MCF 10A (cell line): ENCODE measurements at places on chromosomes 11 and 22. TPM values are rescaled to one million over a fixed set of nuclear protein-coding genes. Genes with fewer than 3 reads are reported as not detected.

DNA sequence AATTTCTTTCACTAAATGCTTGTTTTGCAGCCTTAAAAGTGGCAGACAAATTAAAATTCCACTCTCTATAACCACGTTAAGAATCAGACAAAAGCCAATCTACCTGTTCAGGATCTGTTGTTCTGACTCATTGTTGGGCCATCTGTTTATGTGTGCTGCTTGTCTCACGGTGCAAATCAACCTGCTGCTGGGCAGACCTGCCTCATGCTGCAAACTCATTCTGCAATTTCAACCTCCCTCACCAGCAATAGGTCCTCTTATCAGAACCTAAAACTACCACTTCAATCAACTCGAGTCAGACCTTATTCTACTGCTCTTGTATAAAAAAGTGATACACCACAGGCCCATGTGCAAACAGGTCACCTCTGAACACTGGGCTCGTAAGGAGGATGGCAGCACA is 75.1 kb downstream of the LARGE2 start:
- H3K27me3 ChIP-seq, result no peaks in the 10 kb centered on the region
- no peak for DNase-seq
- H3K4me3 ChIP-seq, result no peak overlapping the region
- no peak overlapping the region for H3K27ac ChIP-seq
- H3K36me3 ChIP-seq, result no peaks in the 10 kb centered on the region

GRCh38 chr11:133180201-133180600 is 352.1 kb downstream of the OPCML start:
- H3K4me3 ChIP-seq, result no peak overlapping the region
- no peaks in the 10 kb centered on the region for H3K4me1 ChIP-seq
- H3K27ac ChIP-seq, result no peak overlapping the region

The GPHA2 gene
- total RNA-seq, result not detected in 2 replicates

DNA sequence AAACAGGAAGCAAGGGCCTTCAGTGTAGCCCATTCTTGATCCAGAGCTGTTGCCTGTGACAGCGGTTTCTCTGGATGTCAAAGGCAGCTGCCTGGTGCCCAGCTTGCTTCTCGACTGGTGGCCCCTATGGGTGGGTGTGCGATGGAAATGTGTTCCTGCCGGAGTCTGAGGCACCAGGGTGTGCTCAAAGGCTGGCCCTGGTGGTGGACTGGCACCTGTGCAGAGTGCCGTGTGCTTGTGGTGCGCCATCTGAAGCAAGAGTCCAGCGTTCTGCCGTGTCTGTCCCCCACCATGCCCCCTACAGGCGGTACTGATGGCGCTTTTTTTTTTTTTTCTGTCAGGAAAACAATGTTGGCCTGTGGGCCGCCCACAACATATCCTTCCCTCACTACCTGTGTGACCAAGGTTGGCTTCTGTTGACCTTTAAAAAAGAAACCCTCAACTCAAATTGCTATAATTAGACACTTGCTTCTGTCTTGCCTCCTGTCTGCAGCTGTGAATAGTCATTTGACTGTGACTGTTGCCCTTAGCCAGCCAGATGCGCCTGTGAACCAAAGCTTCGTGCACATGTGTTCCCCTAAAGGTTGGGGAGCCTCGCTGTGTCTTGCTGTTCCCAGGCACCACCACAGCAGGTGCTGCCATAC is 4.7 kb upstream of the RANBP1 start:
- H3K4me1 ChIP-seq, result peaks cover 5% of the 10 kb centered on the region
- no peak overlapping the region for H3K4me3 ChIP-seq
- DNase-seq, result peak; percentile 27
- H3K27me3 ChIP-seq, result no peaks in the 10 kb centered on the region

DNA sequence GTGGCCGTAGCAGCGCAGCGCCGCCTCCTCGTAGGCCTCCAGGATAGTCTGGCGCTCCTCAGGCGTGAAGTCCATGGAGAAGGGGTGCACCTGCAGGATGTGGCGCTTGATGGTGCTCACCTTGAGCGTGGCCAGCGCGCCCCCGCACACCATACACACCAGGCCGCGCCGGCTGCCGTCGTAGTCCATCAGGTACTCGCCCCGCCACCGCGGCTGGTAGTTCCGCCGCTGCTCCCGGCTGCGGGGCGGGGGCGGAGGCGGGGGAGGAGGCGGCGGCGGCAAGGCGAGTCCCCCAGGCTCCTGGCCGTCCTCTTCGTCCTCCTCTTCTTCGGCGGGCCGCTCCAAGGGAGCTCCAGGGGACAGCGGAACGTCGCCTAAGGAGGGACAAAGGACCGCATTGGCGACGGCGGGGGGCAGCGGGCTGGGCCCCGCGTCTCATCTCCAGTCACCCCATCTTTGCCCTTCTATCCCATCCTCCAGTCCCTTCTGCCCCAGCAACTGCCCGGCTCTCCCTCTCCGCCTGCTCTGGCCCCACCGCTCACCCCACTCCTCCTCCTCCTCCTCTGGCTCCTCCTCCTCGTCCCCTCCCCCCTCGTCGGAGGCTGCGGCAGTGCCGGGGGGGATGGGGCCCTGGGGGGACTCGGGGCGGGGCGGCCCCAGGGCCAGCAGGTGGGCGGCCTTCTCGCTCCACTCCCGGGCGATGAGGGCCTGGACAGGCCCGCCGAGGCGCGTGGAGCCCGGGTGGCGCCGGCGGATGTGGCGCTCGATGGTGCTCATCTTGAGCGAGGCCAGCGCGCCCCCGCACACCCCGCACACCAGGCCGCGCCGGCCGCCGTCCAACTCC is 4.9 kb downstream of the ZFTA start:
- peaks cover 12% of the 10 kb centered on the region for H3K4me1 ChIP-seq
- no peak overlapping the region for H3K27ac ChIP-seq
- peaks cover 32% of the 10 kb centered on the region for H3K36me3 ChIP-seq
- no peak for DNase-seq
- no peak overlapping the region for H3K4me3 ChIP-seq

The TRIM51 gene
- total RNA-seq, result not detected in 2 replicates

DNA sequence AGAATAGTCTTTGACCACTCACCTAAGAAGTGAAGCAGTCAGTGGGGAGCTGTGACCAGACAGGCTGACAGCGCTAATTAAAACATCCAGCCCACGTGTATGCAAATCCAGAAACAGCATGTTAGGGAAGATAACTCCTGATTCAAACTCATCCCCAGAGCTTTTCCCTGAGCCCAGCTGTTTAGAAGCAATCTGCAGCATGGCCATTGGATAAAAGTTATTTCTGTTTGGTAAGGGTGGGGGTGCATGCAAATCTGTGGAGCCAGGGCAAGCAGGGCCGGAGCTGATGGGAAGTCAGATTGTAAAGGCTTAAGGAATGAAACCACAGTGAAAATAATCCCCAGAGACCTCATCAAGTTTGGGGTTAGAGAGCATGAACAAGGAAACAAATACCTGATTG is 247.9 kb upstream of the KIRREL3 start:
- peaks cover 42% of the 10 kb centered on the region for H3K27me3 ChIP-seq
- H3K4me1 ChIP-seq, result peaks cover 10% of the 10 kb centered on the region
- no peak overlapping the region for H3K4me3 ChIP-seq
- no peak overlapping the region for H3K27ac ChIP-seq

The SLC37A4 gene
- 6.8 and 10.0 TPM in 2 replicates for total RNA-seq

- peaks cover 16% of the 10 kb centered on the region for H3K4me1 ChIP-seq
- no peak overlapping the region for H3K4me3 ChIP-seq
- no peak overlapping the region for H3K27ac ChIP-seq
- no peak for DNase-seq
- no peaks in the 10 kb centered on the region for H3K27me3 ChIP-seq
- no peaks in the 10 kb centered on the region for H3K36me3 ChIP-seq
These were observed 10.5 kb upstream of the CD3E start for GRCh38 chr11:118294053-118294452.

GRCh38 chr11:117816151-117816741 is 8.3 kb downstream of the FXYD2 start:
- no peak overlapping the region for H3K27ac ChIP-seq
- DNase-seq, result no peak
- H3K27me3 ChIP-seq, result peaks cover 6% of the 10 kb centered on the region
- H3K4me1 ChIP-seq, result peaks cover 11% of the 10 kb centered on the region
- H3K4me3 ChIP-seq, result no peak overlapping the region
- H3K36me3 ChIP-seq, result no peaks in the 10 kb centered on the region

- H3K4me1 ChIP-seq, result peaks cover 12% of the 10 kb centered on the region
- no peak for DNase-seq
- H3K36me3 ChIP-seq, result peaks cover 42% of the 10 kb centered on the region
- no peak overlapping the region for H3K4me3 ChIP-seq
- no peak overlapping the region for H3K27ac ChIP-seq
These were observed 128 bp downstream of the TAF10 start for GRCh38 chr11:6611963-6612212.

DNA sequence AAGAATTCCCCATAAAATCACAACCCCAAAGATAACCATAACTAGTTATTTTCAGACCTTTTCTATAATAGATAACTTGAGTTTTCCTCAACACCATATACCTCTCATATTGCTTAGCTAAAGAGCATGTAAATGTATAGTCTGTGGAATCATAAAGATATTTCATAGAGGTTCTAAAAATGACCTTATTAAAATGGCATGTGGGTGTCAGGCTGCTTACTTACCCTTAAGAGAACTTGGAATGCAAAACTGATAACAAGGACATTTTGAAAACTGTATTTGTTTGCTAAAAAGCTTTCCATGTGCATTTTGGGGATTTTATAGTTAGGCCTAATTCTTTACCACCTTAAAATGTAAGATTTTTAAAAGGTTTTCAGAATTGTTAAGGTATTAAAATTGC is 4.7 kb downstream of the SIK2 start:
- H3K27ac ChIP-seq, result no peak overlapping the region
- peaks cover 22% of the 10 kb centered on the region for H3K4me1 ChIP-seq
- H3K27me3 ChIP-seq, result no peaks in the 10 kb centered on the region
- no peaks in the 10 kb centered on the region for H3K36me3 ChIP-seq
- H3K4me3 ChIP-seq, result no peak overlapping the region

The RAB3IL1 gene
- 2.3 and 4.5 TPM in 2 replicates for total RNA-seq

The OR2AG2 gene
- total RNA-seq, result 0.37 and 0.39 TPM in 2 replicates

DNA sequence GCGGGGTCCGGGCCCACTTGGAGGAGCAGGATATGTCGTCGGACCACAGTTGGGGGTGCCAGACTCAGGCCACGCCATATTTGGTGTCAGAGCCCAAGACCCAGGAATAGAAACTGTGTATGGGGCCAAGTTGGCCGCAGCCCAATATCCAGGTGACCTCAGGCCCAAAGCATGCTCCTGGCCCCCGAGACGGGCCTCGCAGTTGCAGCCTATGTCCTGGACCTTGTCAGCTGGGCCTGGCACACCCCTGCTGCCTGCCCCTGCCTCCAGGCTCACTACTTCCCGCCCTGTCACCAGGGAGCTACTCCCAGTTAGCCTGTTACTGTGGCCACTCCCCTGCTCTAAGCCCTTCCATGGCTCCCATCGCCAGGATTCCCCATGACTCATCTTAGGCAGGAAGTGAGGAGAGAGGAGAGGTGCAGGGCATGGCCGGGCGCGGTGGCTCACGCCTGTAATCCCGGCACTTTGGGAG is 23.1 kb downstream of the A4GALT start:
- peak; percentile 94 for DNase-seq
- no peak overlapping the region for H3K4me3 ChIP-seq
- H3K4me1 ChIP-seq, result peaks cover 19% of the 10 kb centered on the region

The JHY gene
- 3.0 and 5.2 TPM in 2 replicates for total RNA-seq

- H3K4me1 ChIP-seq, result no peaks in the 10 kb centered on the region
- DNase-seq, result no peak
- no peaks in the 10 kb centered on the region for H3K27me3 ChIP-seq
- no peak overlapping the region for H3K4me3 ChIP-seq
- no peaks in the 10 kb centered on the region for H3K36me3 ChIP-seq
- H3K27ac ChIP-seq, result no peak overlapping the region
These were observed 13.0 kb upstream of the FCHSD2 start for GRCh38 chr11:73155102-73155501.

The FAM118A gene
- total RNA-seq, result 16.0 and 16.7 TPM in 2 replicates

- DNase-seq, result no peak
- H3K36me3 ChIP-seq, result no peaks in the 10 kb centered on the region
- H3K4me3 ChIP-seq, result no peak overlapping the region
- H3K27me3 ChIP-seq, result no peaks in the 10 kb centered on the region
These were observed 25.6 kb downstream of the APLP2 start for GRCh38 chr11:130095326-130095725.

DNA sequence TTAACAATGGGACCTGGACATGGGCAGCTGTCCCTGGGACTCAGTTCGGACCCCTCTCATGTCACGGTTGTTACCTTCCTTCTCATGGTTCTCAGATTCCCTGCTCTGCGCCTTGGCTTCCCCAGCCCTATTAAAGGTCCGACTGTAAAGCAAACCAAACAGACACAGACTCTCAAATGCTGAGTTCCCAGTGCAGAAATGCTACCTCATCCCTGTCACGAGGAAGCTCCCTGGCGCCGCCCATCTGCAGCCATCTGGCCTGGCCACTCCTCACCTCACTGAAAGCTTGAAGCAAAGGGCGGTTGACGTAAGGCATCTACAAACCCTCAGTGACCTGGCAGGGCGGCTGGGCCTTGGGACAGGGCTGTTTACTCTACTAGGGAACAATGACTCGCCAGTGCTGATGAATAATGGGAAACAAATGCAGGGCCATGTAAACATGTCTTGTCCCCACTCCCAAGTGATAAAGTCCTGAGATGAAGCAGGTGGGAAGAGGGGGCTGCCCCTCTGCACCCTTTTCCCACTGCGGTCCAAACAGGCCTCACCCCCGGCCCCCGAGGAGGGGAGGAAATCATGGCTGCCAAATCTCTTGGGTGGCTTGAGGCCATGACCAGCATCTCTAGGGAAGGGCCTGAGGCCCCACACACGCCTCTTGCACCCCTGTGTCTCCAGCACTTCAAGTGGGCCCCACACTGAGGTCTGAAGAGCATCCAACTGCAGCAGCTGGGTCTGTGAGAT is 49.3 kb downstream of the SCUBE1 start:
- DNase-seq, result no peak
- H3K27ac ChIP-seq, result no peak overlapping the region
- no peaks in the 10 kb centered on the region for H3K36me3 ChIP-seq
- H3K4me3 ChIP-seq, result no peak overlapping the region
- H3K27me3 ChIP-seq, result no peaks in the 10 kb centered on the region
- H3K4me1 ChIP-seq, result peaks cover 5% of the 10 kb centered on the region

The IPO7 gene
- total RNA-seq, result 116 and 145 TPM in 2 replicates

DNA sequence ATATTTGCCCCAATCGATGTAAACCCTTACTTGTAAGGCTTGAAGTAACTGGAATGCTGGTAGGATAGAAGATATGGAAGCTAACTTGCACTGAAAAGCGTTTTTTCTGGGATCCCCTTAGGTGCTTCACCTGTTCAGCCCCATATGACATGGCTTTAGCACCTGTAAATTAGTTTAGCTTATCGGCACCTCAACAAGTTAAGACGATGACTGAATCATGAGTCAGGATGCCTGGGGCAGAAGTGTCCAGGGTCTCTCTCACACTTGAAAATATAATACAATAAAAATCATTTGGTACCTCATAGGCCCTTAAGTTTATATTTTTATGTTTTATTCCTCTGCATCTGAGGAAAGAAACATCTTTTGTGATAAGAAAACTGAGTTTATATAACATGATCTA is 409.2 kb upstream of the LRRC4C start:
- H3K36me3 ChIP-seq, result no peaks in the 10 kb centered on the region
- peak; percentile 42 for DNase-seq
- H3K4me1 ChIP-seq, result no peaks in the 10 kb centered on the region
- no peaks in the 10 kb centered on the region for H3K27me3 ChIP-seq

DNA sequence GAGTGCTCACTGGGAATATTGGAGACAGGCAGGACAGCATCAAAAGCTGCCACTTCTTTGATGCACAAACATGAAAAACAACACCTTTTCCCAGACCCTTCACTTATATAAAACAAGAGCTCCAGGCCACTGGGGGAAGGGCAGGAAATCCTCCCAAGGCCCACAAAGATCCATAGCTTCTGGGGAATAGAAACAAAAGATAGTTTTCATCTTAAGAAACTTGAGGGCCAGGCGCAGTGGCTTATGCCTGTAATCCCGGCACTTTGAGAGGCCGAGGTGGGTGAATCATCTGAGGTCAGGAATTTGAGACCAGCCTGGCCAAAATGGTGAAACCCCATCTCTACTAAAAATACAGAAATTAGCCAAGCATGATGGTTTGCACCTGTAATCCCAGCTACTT is 15.3 kb downstream of the RTL6 start:
- no peak overlapping the region for H3K4me3 ChIP-seq
- H3K4me1 ChIP-seq, result no peaks in the 10 kb centered on the region
- H3K27me3 ChIP-seq, result peaks cover 23% of the 10 kb centered on the region
- H3K36me3 ChIP-seq, result no peaks in the 10 kb centered on the region

The PRR33 gene
- total RNA-seq, result not detected in 2 replicates
